ENCODE measurements at places on chromosomes 1 and 21.

DNA sequence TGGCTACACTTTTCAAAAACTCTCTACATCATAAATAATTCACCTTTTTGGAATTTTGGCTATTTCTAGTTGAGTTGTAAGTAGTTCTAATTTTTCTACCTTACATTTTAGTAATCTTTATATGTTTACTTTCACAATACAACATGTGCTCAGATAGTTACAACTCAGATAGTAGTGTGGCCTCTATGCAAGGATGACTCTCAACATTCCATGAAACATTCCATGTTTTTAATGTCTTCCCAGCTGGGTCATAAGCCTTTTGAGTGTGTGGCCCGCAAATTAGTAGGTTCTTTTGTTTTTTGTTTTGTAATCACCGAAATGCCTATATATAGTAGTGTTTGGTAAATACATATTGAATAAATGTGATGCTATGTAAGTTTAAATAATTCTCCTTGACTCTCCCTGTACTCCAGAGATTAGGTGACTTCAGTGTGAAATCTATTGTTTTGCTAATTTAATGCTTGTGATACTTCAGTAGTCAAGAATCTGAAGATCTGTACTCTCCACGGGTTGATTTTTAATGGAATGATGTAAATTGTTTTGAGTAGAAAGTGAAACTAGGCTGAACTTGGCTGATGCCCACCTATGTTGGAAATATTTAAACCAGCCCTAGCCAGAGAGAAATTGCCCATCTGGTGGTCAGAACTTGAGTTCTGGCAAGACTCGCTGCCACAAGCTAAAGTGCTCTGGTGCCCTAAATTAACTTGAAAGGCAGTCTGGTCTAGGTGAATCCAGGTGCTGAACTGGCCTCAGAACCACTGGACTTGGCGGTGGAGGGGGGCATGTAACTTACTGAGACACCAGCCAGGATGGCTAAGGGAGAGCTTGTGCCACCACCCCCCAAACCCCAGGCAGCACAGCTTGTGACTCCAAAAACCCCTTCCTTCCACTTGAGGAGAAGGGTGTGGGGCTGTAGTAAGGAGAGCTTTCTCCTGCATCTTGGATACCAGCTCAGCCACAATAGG, 165.6 kb downstream of the USP25 start:
- no peak for DNase-seq

DNA sequence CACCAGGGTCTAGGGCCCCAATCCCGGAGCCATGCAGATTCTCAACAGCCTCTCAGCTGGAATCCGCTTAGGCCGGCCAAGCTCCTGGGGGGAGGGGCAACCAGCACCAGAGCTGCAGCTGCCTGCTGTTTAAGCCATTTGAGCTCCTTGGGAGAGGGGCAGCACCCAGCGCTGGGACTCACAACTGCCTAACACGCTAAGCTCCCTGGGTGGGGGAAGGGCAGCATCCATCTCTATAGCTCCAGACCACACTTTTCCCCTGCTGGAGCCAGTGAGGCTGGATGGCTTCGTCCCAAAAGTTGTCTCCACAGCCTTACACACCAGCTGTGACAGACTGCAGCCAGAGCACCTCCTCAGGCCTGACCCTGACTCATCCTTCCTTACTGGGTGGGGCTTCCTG, 6.9 kb upstream of the PTGFR start:
- no peak for DNase-seq

- DNase-seq, result no peak
Measured at GRCh38 chr1:208709981-208710380, 465.8 kb upstream of the PLXNA2 start.

DNA sequence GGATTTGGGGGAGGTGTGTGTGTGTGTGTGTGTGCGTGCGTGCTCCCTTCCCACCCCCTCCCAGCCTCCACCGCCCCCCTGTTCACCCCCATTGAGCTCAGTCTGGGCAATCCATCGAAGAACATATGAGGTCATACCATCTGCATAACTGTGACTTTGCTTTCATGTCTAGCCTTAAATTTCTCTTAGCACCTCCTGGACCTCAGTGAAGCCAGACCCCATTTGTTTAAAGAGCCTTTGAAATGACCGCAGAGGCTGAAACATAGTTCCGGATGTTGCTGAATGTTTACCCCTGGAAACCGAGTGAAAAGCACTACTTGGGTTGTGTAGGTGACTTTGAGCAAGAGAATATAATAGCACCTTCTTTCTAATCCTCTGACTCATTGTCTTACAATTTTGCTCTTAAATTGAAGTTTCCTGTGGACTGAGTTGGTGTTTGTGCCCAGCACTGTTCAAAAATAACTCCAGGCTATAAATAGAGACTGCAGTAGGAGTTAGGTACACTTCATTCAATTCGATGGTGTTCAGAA, 75.4 kb downstream of the UBE4B start:
- DNase-seq, result no peak

GRCh38 chr1:61182049-61182448, 99.7 kb downstream of the NFIA start:
- DNase-seq, result no peak

- no peak for DNase-seq
Measured at GRCh38 chr1:77283701-77284425, 2.0 kb downstream of the AK5 start.

DNA sequence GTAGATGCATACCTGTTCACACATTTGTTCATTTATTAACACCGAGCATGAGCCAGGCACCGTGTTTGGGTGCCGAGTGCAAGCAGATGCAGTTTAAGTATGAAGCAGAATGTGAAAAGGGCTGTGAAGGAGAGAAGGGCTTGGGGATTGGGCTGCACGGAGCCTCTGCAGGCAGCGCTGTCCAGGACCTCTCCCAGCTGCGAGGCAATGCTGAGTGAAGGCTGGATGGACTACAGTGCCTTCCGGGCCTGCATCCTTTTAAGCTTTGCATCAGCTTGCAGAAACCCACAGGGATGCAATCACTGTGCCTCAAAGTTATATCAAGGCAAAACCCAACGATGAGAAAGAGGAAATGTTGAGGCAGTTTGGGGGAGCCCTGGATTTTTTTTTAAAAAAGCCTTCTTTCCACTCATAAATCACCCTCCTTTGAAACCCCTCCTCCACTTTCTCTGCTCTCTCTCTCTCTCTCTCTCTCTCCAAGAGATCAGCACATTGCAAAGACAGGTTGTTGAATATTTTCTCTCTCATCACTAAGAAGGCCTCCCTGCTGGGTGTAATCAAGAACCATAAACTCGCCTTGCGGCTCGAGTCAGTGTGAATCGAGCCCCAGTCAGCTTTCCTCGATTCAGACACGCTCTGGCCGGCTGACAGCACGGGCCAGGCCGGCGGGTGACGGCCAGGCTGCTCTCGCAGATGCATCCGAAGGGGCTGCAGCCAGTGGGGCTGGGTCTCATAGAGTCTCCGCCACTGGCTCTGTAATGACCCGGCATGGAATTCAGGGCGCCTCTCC, 89.2 kb upstream of the POU3F1 start:
- DNase-seq, result no peak

DNA sequence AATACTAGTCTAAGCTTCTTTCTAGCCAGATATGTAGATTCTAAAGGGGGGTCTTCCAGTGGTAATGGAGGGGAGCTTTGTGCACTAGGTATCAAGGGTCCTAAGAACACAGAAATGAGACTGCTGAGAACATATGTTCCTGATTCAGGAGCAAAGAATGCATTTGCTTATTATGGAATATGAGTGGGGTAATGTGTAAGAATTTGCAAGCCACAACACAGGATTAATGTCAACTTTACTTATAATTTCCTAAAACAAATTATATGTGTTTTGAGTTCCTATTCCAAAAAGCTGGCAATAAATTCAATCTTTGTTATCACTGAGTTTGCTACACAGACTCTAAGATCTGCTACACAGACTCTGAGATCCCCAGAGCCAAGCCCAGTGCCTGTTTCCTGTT, 357.0 kb upstream of the PTBP2 start:
- DNase-seq, result no peak

- DNase-seq, result no peak
Measured at GRCh38 chr1:43786960-43787359, 79.6 kb downstream of the ST3GAL3 start.

GRCh38 chr1:157487504-157487903, 64.8 kb downstream of the FCRL5 start:
- DNase-seq, result no peak

DNA sequence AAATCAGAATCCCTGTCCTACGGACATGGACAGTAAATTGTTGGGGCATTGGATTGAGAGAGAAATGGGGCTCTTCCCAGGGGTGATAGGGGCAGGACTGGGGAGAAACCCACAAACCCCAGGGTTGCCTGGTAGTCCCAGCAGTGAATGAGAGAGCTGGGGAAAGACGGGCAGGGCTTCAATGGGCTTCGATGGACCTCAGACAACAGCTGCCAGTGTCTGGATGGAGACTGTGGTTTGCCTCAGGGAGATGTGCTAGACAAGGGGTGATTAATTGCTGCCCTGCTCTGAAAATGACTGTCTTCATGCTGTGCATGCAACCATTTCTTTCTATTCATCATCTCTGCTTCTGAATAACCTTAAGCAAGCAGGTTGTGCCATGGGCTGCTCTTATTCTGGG, 7.4 kb downstream of the GPR25 start:
- DNase-seq, result no peak

DNA sequence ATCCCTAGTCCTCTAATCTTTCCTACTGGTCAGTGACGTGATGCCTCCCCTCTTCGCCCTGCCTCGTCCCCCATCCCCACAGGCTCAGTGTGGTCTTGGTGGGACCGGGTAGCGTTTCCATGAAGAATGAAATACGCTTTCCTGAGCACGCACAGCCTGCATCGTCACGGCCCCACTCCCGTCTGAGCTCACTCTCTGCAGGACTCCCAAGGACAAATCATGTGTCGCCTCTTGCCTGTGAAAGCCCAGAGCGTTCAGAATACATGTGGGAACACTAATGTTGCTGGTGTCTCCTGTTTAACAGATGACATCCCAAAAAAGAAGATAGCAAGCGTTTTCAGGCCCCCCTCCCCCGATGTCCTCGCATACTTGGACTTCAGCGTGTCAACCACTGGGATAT, 49.2 kb downstream of the S100B start:
- no peak for DNase-seq

GRCh38 chr1:217847643-217848042, 216.5 kb downstream of the SPATA17 start:
- no peak for DNase-seq

DNA sequence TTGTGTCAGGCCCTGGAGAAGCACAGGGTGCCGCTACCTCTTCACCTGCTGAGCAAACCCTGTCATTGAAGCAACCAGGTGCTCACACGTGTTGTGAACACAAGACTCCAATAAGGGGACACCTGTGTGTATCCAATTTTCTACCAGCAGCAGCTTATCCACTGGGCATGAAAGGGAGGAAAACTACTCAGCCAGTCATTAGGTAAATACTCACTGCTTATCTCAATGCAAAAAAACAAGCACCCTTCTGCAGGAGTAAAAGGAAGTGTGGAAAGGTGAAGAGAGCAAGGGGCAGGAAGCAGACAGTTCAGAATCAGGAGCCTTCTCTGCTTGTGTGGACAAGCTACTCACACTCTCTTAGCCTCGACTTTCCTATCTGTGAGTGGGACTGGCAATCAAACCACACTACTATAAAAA, 148.9 kb downstream of the ETS2 start:
- no peak for DNase-seq

DNA sequence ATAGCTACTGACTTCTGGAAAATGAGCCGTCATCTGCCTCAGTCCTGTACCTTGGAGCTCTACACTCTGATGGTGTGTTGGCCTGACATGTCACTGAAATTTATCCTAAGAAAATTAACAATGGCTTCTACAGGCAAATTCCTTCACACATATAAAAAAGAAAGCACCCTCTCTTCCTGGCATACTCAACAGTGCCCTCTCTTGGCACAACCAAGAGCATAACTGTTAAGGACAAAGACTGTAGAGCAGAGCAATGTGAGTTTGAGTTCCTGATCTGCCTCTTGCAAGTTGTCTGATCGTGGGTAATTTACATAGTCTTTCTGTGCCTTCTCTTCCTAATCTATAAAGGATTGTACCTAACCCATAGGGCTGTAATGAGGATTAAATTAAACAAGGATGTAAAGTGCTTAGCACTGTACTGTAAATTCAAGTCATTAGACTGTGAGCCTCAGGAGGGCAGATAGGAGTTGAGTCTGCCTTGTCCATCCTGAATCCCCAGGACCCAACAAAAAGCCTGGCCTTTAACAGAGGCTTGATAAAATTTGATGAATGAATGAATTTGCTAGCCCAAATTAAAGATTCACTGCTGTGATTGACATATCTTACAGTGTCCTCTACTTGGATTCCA, 83.5 kb downstream of the SYF2 start:
- DNase-seq, result no peak

- peak; percentile 48 for DNase-seq
Measured at GRCh38 chr1:179105393-179105792, 23.5 kb downstream of the TOR3A start.

DNA sequence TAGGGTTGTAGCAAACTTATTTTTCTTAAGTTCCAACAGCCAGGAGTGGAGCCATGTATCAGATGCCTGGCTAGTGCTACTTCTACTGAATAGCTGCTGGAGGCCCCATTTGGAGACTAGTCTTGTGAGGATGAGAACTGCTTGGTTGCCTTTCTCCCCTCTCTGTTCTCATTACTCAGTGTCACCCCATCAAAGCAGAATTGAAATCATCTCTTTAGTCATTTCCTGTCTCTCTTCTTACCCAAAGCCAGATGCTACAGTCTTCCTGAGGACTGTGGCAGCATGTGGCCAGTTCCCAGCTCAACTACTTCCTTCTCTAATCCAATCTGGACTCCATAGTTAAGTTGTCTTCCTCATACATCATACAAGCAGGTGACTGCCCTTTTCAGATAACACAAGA, 197.5 kb downstream of the BRINP2 start:
- no peak for DNase-seq

DNA sequence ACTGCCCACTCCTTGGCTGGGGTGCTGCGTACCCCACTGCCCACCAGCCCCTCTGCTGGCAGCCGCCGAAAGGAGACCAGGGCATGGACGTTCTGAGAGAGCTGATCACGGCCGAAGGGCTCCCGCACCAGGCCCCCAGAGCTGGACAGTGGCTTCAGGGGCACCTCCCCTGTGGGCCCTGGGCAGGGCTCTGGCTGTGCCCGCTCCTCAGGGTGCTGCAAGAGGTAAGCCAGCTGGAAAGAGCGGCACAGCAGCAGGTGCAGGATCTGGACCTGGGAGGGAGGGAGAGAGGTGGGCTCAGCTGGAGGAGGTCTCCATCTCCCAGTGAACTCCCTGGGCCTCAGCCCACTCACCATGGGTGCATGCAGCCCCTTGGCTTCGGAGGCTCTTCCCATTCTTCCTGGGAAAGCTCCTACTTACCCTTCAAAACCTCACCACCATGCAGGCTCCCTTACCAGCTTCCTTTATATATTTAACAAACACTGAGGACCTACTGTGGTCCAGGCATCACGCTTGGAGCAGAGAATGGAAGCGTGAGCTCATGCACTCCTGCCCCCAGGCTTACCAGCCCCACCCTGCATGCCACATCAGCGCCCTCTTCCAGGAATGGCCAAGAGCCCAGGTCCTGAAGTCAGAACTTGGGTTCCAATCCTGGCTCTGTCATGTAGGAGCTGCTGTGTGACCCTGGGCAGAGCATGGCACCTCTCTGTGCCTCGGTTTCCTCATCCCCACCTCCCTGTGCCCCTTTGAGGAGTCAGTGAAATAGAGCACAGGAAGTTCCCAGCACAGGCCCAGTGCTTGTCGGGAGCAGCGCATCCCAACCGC, 6.8 kb upstream of the KIF17 start:
- no peak for DNase-seq

GRCh38 chr1:239868058-239868832, 223.4 kb upstream of the FMN2 start:
- no peak for DNase-seq
